AG04450 (cell line): ENCODE measurements at places on chromosomes 2 and 18.

GRCh38 chr2:230319211-230319862, 7.7 kb upstream of the SP140L start:
- DNase-seq: no peak

DNA sequence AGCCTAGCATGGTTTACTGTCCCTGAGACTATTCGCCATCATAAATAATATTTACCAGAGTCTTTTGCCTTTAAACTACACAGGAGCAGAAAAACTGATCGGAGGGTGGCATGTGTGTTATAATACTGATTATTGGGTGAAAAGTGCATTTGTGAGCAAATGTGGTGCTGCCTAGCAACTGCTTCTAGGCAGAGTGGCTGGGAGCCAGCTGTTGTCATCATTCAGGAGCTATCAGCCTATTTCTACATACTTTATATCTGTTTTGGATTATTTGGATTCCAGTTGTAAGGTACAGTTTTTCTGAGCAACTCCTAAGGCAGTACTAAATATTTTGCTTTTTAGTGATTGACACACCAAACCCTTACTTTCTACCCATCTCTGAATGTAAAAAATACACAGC, 75.0 kb upstream of the MSTN start:
- DNase-seq: no peak

GRCh38 chr2:68762665-68763064, 28.1 kb downstream of the ARHGAP25 start:
- no peak for DNase-seq

- DNase-seq: no peak
Measured at GRCh38 chr2:126787289-126787688, 111.4 kb upstream of the TEX51 start.

- no peak for DNase-seq
Measured at GRCh38 chr18:38243291-38243690, 677.7 kb upstream of the CELF4 start.

GRCh38 chr18:36298126-36298741, 721 bp downstream of the FHOD3 start:
- DNase-seq: no peak

DNA sequence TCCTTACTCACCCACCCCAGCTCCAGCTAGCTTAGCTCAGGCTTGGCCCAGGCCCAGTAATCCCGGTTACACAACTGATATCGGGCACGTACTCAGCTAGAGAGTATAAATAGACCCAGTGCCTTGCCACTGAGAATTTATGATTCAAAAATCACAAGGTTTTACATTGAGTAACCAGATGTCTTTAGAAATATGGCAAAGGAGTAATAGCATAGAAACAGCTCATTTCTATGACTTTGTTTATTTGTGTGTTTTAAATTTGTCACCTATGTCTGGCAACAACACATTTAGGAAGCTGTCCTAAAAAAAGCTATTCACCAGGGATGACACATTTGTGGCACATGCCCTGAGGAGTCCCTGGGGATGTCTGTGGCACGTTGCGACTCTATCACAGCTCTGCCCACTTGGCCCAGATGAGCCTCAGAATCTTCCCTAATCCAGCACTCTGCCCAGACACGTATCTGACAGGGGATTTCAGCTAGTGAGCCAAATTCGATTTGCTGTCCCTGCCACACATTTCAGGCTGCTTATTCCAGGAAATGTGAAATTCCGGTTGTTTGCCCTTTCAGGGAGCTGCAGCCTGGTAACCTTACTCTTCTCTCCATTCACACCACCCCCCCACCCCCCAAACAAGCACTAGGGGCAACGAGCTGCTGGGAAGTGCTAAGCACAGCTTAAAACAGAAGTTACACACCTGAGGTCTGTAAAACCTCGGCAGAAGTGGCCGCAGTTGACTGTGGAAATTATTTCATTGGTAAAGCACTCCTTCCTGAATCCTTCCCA, 85.4 kb upstream of the ZCCHC2 start:
- DNase-seq: no peak

- no peak for DNase-seq
Measured at GRCh38 chr2:65019675-65020195, 30.5 kb downstream of the SLC1A4 start.

DNA sequence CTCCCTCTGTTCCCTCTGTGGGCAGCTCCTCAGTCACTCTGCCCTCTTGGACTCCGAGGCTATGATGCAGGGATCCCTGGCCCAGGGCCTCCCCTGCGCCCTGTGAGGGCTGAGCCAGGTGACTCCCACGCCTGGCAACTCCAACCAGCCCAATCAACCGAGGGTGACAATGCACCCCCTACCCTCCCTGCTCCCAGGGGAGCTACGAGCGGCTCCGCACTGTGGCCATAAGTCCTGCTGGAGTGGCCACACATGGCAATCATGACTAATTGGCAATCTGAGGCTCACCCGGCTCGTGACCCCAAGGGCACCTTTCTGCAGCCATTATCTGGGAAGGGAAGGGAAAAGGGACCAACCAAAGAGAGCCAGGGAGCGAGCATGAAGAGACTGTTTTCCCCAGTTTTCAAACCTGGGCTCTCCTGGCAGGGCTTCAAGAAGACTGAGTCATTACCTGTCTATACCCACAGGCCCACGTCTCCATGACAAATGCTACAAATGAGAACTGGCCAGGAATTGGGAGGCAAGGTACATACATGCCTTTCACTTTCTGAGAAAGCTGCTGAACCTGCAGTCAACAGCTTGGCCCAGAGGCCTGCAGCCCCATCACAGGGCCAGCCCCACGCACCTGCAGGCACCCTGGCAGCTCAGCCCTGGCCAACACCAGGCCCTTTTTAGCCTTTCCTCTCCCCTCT, 45.1 kb downstream of the RPL31 start:
- no peak for DNase-seq

DNA sequence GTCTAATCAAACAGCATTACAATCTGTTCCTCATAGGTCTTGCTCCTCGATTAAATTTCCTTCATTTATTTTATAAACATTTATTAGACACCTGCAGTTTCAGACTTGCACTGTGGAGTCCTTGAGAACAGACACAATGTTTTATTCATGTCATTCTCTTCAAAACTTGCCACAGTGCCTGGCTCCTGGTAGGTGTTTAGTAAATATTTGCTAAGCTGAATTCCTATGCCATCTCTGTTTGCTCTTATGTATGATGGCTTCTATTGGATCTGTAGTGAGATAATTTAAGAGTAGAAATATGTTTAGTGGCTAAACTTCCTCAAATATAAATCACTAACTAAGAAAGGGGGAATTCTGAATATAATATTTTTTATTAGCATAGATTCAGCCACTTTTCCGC, 61.4 kb downstream of the LRATD1 start:
- DNase-seq: no peak

DNA sequence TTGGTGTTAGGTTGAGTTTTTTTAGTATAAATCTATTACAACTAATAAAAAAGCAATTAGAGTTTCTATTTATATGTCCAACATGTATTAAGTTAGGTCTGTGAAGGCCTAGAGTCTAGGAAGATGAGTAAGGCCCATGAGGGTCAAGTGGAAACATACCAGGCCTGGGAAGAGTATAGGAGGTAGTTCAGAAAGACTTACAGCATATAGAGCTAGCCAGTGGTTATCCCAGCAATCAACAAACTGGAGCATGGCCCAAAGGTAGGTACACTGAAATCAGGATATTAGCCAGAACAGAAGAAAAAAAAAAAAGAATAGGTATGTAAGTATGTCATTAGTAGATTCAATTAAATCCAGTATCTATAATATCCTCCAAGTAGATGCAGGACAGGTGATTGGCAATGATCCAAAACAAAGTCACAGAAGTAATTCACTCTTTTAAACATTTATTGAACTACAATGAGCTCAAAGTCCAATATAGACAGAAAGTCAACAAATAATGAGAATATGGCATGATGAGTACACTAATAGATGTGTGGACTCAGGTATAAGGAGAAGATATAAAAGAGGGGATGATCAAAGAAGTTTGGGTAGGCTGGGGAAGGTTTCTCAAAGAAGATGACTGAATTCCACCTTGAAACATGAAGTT, 70.3 kb downstream of the IKZF2 start:
- no peak for DNase-seq

DNA sequence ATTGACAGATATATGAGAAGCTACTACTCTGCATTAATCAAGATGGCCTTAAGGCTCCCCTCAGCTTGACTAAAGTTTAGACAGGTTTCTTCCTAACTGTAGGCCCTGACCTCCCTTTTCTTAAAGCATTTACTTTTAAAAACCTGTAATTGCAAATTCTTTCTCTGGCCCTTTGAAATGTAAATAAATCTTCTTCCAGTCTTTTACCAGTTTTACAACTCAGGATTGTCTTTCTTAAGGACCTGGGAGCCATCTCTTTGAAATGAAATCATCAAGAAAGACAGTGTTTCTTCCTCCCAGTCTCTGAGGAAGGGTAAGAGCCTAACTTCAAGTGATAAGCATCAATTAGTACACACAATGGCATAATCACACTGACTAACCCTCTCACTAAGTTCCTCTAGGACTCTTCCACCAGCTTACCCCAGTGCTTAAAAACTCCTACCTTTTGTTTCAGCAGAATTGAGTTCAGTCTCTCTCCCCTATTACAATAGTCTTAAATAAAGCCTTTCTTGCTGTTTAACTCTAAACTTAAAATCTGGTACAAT, 58.7 kb upstream of the CDH20 start:
- DNase-seq: no peak

GRCh38 chr2:223712642-223713041, 110.5 kb upstream of the SCG2 start:
- no peak for DNase-seq

GRCh38 chr2:22382479-22383169, 1002.4 kb upstream of the KLHL29 start:
- no peak for DNase-seq

- no peak for DNase-seq
Measured at GRCh38 chr2:198452327-198452726, 647.9 kb downstream of the PLCL1 start.

GRCh38 chr18:44259610-44260009, 421.1 kb upstream of the SETBP1 start:
- DNase-seq: no peak

DNA sequence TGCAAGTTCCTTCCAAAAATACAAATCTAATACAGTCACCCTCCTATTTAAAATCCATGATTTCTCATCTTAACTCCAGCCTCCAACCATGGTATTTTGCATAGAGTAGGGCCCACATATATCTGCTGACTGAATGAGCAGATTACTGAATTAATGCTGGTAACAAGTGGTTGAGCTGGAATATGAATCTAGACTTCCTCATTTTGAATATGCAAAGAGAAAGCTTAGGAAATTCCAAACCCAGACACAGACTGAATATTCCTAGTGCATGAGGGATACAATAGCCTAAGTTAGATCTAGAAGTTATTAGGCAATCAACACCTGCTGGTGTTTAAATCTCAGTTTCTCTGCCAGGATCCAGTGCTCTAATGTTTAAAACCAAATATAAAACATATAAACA, 215.1 kb upstream of the CYP26B1 start:
- DNase-seq: no peak

DNA sequence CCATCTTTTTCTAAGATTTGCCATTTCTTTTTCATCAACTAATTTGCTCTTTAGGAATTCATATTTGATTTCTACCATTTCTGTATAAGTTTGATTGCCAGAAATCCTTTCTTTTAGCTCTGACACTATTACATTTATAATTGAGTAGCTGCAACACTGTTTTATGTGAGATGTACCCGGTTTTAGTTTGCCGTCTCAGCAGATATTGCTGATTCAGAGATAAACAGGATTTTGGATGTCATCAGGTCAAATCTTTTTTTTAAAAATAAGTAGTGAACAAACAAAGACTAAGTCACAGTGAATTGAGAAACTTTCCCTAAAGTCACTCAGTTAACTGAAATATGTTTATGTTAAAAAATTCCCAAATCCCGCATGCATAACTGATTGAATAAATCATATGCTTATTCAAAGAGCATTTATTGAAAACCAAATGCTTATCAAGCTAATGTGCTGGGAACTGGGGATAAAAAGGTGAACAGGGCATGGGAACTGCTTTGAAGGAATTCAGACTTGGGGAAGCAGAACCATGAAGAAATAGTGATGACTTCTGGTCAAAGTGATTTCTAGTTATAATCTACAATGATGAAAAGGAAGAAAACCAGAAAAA, 19.5 kb upstream of the CCDC102B start:
- DNase-seq: no peak

DNA sequence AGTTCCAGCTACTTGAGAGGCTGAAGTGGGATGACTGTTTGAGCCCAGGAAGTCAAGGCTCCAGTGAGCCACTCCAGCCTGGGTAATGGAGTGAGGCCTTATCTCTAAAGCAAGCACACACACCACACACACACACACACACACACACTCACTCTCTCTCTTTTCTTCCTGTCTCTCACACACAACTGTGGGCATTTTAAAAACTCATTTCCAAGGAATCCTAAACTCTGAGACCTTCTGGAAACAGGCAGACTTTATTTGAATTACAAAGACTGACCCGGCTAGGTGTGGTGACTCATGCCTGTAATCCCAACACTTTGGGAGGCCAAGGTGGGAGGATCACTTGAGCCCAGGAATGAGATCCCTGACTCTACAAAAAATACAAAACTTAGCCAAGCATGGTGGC, 21.3 kb downstream of the WDSUB1 start:
- DNase-seq: no peak

DNA sequence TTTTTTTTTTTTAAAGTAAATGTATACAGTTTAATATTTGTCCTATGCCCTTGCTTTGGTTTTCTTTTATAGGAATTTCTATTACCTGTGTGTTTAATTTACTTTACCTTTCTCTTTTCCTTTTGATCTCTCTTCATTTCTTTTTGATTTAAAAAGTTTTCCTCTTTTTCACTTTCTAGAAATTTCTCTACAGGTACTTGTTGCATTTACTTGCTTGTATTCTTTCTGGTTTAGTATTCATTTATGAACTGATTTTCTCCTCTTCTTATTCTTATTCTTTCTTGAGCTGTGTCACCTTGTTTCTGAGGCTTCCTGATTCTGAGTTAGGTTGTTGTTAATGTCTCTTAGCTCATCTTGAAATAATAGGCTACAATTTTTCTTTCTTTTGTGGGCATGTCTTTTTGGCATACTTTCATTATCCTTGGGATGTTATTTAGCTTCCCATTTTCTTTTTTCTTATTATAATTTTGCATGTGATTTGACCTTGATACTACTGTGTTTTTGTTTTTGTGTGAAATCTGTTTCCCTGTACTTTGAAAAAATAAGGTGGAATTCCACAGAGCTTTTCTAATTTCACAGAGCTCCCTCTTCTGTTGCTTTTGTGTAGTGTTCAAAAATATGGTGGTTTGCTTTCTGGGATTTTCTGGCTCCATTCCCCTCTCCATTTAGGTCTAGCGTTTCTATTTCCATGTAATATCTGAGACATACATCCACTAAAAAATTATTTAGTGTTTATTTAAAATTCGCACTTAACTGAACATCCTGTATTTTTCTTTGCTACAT, 25.5 kb upstream of the ALMS1 start:
- DNase-seq: no peak

DNA sequence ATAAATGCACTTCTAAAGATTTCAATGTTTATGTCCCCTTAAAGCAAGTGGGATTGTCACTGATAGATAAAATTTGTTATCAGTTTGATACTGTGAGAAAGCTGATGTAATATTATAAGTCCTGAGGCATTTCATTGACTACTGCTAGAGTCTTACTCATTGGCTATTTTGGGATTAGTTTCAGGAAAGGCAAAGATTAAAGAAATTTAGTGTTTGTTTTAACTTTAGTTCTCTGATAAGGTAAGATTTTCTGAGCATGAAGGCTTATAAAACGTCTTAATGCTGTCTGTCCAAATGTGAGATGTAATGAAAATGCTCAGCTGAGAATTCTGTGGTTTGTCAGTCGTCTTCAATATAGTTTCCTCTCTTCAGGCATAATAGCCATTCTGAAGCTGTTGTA, 886.4 kb upstream of the CDH2 start:
- no peak for DNase-seq
